ENCODE measurements at places on chromosomes 5 and 9. TPM values are rescaled to one million over a fixed set of nuclear protein-coding genes. Genes with fewer than 3 reads are reported as not detected.

DNA sequence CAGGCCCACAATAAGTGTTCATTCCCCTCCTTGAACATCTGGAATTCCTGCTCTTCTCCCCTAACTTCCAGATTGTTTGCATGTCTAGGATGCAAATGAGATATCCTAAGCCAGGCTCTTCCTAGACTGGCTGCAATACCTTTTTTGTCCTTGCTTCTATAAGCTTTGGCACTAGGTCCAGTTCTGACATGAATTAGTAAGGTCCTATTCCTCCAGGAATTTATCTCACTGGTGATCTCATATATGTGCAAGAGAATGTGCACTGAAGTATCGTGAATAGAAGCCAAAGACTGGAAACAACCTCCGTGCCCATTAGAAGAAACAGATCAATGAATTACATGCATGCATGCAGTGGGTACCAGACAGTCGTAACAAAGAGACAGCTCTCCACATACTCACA lies 25.2 kb downstream of the DUSP1 start:
- no peak for DNase-seq

DNA sequence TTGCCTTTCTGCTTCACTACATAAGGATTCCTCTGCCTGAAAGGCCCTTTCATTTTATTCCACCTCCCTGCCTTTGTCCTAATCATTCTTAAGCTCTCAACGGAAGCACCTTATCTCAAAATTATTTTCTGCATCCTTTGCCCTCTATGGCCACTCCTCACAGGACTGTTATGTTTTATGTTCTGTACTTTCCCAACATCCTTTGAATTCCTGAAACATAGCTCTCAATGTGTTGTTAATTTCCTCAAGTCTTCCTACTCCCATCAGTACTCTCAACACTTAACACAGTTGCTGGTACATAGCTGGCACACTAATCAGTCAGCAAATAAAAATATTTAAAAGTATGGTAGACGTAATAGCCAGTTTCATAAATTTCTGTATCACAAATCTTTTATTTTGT lies 193.0 kb downstream of the RFX3 start:
- DNase-seq, result peak; percentile 80

DNA sequence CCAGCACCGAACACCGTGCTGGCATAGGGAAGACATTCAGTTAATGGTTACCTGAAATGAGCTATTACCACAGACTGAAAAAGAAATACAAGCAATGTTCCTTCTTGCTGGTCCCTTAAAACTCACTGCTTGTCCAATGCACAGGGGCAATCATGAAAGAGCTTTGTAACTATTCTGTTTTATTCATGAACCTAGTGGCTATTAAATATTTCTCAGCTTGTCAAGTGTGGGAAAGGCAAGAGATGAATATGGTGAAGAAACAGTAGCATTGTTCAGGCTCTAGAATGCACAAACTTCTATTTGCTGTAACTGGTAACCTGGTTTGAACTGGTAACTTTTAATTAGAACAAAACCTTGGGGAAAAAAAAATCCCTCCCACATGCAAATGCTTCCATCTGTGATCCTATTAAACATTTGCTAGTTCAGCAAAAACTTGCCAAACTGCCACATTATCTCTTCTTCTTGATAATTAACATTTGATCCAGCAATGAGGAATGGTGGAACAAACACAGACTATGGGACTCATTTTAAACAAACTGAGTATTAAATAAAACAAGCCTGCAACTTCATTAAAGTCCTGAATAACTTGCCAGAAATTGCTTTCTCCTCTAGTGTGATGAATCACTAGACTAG lies 36.1 kb downstream of the YIPF5 start:
- no peak for DNase-seq

- no peak for DNase-seq
Observed at GRCh38 chr5:159340511-159340910, 10.2 kb upstream of the IL12B start.

GRCh38 chr5:3266861-3267260 lies 328.8 kb upstream of the IRX1 start:
- DNase-seq, result no peak

- no peak for DNase-seq
Observed at GRCh38 chr5:148466236-148466580, 82.5 kb downstream of the FBXO38 start.

DNA sequence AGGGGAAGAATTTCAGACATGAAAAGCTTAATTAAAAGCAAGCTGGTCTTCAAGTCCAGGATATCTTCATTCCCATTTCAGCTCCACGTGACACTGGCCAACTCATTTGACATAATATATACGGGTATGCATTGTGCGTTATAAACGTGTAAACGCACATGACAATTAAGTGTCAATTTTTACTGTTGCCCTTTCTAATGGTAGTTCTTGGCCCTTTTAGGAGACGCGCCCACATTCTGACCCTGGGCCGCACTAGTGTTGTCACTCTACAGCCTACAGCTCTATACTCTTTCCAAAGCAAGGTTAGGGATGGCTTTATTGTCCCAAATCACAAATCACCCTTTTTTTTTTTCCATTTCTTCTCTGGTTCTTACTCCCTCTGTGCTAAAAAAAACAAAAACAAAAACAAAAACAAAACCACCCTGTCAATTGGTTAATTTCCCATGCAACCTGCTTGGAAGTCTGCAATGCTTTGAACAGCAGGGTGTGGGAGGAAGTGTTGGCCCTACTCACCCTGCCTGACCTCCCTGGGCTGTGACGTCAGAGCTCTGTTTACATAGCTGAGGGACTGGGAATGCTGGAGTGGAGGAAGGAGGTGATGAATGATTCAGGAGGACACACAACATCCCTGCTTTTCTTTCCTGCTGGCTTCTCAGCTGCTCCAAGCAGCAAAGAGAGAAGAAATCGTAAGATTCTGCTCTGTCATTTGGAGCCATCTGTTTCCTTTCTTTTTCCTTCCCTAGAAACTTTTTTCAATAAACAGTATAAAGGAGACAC lies 19.3 kb downstream of the RFK start:
- peak; percentile 85 for DNase-seq

FBP2 gene
- not detected for total RNA-seq

BAAT gene
- total RNA-seq, result not detected

HTR4 gene
- total RNA-seq, result not detected

All from glomerular endothelial cell (primary cell).